ENCODE measurements at places on chromosomes 6 and 20.
A peak's percentile ranks its signal among the peaks of the same experiment; 100 is the strongest.

- DNase-seq = no peak
Measured at GRCh38 chr6:1025821-1026220, 286.1 kb upstream of the FOXQ1 start.

- DNase-seq = no peak
Measured at GRCh38 chr6:53032849-53033248, 32.4 kb upstream of the FBXO9 start.

- DNase-seq = no peak
Measured at GRCh38 chr20:54290636-54291035, 82.7 kb downstream of the PFDN4 start.

GRCh38 chr20:20199361-20200160 is 147.2 kb downstream of the CFAP61 start:
- no peak for DNase-seq

GRCh38 chr6:134178161-134179044 is 126.0 kb upstream of the SLC2A12 start:
- peak; percentile 48 for DNase-seq

GRCh38 chr6:47146431-47147174 is 104.5 kb upstream of the ADGRF1 start:
- no peak for DNase-seq

DNA sequence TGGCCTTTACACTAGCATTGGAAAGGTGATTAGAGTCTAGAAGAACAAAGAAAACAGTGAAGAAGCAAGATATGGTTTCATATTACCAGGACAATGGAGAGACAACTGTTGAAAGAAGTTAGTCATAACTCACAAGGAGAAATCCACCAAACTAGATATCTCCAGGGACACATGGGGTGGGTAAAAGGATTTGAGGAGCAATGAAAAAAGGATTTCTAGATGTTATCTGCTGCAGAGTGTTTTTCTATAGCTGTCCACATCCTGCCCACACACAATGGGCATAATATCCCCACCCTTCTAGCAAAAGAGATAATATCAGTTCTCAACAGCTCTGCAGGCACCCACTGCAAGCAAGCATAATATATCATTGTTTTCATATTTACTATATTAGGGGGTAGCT is 303.1 kb downstream of the HAO1 start:
- no peak for DNase-seq

DNA sequence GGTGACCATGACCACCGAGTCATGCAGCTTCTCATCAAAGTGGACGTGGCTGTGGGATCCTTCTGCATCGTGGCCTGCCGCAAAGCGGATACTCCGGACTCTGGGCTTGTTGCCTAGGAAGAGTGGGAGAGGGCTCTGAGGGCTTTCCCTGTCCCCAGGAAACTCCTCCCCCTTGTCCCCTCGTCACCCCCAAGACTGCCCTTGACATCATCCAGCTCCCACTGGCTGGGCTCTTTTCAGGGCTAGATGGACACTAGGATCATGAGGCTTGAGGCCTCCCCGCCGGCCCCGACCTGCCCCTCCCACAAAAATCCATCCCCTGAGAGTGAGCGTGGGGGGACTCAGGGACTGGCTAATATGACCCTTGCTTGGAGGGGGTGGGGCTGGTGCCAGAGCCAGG is 9.0 kb downstream of the ADISSP start:
- DNase-seq = no peak

DNA sequence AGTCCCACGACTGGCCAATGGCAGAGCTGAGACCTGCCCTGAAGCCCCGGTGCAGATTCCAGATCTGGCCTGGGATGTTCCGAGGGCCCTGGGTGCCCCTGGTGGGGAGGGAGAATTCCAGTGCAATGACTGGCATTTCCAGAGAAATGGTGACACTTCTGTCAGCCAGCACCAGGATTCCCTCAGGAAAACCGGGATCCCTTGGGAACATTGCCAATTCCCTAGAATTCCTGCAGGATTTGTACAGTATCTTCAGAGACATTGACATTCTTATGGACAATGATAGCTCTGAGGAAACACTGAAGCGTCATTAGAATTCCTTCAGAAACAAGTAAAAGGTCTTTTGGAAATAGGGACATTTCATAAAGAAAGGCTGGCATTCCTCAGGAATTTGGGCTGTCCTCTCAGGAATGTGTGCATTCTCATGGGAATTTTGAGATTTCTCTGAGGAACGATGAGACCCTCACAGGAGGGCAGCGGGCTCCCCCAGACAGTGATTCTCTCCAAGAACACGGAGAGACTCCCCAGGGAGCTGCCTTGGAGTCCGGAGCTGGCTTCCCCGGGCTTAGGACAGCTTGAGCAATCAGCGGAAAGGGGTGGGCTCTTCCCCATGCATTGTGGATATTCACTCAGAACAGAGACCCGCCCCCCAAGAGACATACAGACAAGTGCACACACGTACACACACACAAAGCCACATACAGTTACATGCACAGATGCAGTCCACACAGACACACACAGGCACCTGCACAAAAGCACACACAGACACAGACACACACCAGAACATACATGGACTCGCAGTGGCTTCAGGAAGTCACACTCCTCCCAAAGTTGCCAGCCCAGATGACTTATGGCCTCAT is 35.2 kb upstream of the BPIFA2 start:
- DNase-seq = no peak
